Stimulated activated CD4-positive, alpha-beta T cell treated with anti-CD3 and anti-CD28 coated beads, Interleukin-15, amount 100 ng/mL, for 24 hours (primary cell): ENCODE measurements at places on chromosomes 7 and 10.
A peak's percentile ranks its signal among the peaks of the same experiment; 100 is the strongest.

GRCh38 chr7:139739863-139740597 is 37.8 kb downstream of the HIPK2 start:
- no peak for DNase-seq

DNA sequence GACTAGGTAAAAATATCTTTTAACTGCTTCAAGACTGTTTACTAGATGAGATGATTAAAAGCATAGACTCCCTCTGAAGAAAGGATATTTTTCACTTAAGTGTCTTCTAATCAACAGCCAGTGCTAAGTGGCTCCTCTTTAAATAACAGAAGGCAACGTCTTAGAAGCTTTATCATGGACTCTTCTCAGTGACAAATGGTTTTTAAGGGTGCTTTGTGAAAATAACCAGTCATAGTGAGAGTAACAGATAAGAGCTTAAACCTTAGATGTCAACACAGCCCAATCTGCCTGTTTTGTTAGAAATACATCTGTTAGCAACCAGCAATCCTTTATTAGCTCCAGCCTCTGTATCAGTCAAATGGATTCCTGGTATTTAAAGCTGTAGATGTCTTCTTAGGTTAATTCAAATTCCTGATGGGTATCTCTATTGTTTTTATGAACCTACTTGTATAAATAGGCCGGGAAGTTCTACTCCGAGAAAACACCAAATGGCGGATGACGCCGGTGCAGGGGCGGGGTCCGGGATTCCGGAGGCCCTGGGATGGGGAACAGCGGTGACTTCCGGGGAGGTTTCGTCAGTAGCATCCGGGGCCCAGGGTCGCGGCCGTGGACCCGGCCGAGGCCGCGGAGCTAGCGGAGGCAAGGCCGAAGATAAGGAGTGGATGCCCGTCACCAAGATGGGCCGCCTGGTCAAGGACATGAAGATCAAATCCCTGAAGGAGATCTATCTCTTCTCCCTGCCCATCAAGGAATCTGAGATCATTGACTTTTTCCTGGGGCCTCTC is 285.4 kb downstream of the GPR37 start:
- DNase-seq = no peak

DNA sequence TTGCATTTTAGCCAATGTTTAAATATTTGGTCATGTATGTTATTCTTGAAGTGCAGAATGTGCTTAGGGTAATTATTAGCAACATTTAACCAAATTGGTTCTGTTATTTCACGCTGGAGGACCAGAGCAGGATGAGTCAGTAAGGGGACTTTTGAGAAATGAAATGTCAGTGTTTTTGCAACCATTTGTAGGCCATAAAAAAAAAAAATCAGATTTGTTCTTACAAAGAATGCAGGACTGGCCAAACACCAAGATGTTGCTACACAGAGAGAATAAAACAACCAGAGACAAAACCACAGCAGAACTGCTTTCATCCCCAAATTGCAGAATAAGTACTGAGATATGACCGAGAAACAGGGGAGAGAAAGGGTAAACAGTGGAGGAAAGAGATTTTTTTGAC is 62.1 kb downstream of the TPST1 start:
- DNase-seq = no peak

GRCh38 chr7:70405241-70405640 is 726.7 kb upstream of the GALNT17 start:
- no peak for DNase-seq

- DNase-seq = no peak
These were observed 465.9 kb upstream of the GALNT17 start for GRCh38 chr7:70665997-70666396.

- DNase-seq = no peak
These were observed 22.1 kb downstream of the POT1 start for GRCh38 chr7:124907490-124907889.

DNA sequence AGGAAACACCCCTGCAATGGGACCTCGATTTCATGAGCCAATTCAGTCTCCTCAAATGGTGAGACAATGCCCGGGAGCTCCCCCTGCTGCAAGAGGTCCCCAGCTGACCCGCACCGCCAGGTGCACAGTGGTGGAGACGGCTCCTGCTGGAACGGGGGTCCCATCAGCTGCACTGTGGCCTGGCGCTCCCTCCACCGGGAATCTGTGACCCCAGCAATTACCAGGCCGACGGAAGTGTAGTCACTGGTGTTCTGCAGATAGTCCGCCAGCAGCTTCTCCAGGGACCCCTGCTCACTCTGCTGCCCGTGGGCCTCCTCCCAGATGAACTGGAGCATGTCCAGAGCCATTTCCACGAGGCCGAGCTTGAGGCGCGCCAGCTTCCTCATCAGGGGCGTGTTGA is 64.9 kb upstream of the NKX6-2 start:
- no peak for DNase-seq

- DNase-seq = no peak
These were observed 8.2 kb upstream of the BLVRA start for GRCh38 chr7:43750016-43750887.

DNA sequence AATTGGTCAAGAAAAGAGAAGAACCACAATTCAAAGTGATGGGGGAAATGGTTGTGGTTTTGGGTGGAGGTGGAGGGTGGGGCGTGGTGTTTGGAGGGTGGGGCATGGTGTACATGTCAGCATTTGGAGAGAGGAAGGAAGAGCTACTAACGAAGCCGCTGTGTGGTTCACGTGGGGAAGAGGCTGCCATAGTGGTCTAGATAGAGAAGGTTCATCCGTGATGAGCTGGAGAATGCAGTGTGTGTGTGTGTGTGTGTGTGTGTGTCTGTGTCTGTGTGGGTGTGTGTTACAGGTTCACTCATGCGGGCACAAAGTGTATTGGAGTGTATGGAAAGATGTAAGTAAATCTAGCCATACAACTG is 6.1 kb upstream of the VCL start:
- peak; percentile 78 for DNase-seq
